DMS79 treated with DMSO at 0.1 percent for 48 hours (cell line): ENCODE measurements at places on chromosomes 7 and 10.

DNA sequence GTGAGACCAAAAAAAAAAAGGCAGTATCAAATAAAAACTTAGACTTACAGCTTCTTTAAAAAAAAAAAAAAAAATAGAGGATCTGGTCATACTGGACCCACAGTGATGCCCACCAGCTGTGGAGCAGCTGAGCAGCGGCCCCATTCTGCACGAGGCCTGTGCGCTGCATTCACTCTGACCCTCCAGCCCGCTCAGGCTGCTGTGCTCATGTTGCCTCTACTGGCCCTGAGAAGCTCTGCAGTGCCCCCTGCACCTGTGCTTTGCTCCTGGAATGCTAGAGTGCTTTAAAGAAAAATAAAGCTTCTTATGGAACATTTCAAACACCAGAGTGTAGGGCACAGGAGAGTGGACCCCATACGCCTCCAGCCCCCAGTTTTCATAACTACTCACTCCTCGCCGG is 33.2 kb downstream of the TMEM120A start:
- no peak for DNase-seq

GRCh38 chr10:95273393-95274312 is 17.1 kb downstream of the PDLIM1 start:
- DNase-seq, result no peak

DNA sequence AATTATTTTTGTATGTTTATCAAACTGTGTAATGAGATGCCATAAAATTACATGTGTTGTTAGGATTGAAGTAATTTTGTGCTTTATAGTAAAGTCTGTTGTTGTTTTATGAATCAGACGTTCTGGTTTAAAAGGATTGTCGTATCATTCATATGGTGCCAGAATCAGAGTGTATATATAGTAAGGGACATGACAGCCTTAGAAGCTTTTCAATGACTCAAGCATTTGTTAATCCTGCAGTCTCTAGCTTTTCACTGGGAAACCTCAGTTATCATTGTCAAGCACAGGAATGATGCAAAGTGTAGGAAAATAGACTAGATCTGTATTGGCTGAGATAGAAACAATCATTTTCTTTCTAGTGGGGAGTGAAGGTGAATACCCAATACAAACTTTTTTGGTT is 57.5 kb downstream of the TRRAP start:
- DNase-seq, result no peak

- no peak for DNase-seq
These were observed 419.2 kb downstream of the GLRX3 start for GRCh38 chr10:130555411-130555750.

DNA sequence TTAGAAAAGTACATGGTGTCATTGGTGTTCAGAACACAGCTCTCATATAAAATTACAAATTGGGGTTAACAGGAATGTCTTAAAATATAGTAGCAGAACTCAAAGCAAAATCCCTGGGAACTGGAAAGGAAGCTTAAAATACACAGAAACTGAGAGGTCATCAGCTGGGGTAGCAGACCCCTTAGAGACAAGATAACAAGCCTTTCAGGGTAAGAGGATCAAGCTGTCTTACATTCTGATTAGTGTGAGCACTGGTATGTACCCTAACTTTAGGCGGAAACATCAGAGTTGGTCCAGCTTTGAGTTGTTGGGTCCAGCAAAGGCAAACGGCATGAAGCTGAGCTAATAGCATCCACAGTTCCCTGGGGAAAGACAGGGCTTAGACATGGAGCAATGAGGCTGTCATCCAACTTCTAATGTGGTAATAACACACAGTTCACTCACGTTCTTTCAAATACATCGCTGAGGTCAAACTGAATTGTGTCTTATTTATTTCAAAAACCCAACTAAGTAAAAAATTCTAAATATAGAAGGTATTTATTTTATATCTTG is 32.6 kb downstream of the ARHGAP21 start:
- DNase-seq, result no peak

DNA sequence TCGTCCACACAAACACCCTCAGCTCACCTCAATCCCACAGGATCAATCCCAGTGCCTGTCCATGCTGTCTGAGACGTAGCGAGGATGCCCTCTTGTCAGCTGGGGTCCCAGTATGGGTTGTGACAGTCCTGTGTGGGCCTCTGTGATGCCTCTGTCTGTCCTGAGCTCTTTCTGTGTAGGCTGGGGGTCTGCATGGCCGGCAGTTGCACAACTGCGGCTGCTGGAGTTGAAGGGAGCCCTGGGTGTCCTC is 12.4 kb downstream of the ANTXRL start:
- no peak for DNase-seq

DNA sequence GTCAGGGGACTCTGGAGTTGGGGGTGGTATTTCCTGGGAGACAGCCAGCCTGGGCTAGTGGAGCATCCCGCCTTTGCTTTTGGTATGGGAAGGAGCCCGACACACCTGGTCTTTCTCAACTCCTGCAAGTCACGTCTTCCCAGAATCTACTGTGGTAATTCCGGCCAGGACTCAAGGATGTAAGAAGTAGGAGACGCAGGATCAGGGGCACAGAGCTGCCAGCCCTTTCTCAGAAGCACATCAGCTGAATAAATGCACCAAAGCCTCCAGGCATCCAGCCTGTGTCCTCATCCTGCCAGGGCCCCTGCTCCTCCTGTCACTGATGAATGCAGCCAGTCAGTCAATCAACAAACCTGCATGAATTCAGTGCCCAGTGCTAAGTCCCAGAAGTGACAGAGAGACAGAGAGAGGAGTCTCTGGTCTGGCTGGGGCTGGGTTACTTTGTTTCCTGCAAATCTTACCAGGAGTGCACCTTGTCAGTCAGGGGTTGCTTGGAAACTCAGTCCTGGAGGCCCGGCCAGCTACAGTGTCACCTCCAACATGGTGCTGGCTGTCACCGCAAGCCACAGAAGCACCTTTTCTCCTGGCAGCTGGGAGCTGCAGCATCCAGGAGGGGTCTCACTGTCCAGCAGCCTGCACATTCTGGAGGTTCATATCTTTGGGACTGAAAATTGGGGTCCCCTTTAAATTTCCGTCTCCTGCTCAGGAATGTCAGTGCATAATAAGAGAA is 101.8 kb downstream of the PTPRE start:
- DNase-seq, result no peak

DNA sequence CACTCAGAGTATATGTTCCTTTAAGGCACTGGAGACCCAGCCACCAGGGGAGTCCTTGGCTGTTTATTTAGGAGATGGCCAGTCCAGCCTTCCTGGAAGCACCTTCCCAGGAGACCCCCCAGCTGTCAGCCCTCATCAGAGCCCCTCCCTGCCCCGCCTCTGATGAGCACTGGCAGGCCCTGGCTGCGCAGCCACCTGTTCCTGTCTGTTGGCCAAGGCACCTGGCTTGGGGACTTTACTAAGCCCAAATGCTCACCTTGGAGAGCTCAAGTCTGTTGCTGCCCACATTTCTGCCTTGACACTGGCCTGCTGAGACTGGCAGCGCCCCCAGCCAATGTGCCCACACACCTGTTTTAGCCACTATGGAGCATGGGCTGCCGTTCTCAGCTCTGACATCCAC is 124.7 kb downstream of the ELMO1 start:
- no peak for DNase-seq

DNA sequence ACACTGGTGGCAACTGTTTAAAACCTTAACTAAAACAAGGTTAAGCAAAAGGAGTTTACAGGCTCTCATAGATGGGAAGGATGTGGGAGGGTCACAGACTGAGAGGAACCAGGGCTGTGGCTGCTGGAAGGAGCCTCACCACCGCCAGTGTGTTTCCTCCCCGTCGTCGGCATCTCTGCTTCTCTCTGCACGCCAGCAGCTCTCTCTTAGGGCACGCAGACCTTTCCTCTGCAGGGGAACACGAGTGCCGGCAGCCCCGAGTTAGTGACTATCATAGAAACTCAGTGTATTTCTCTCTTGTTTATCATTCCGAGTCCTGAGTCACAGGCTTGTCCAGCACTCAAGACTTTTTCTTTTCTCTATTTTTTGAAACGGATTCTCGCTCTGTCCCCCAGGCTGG is 8.1 kb upstream of the SH2D4B start:
- no peak for DNase-seq

DNA sequence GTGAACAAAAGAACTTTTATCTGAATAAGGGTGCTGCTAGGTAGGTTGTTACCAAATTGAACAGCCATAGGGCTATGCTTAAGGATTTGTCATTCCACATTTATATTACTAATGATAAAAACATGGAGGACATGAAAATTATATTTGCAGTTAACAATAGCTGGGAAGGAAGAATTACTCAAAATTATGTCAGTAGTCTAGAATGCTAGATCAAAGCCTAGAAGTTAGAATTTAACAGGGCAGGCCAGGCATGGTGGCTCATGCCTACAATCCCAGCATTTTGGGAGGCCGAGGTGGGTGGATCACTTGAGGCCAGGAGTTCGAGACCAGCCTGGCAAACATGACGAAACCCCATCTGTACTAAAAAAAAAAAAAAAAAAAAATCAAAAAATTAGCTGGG is 9.4 kb downstream of the STK17A start:
- no peak for DNase-seq

- no peak for DNase-seq
These were observed 541.0 kb upstream of the ADARB2 start for GRCh38 chr10:2278363-2278762.

- no peak for DNase-seq
These were observed 85.6 kb downstream of the ZEB1 start for GRCh38 chr10:31404640-31405039.

DNA sequence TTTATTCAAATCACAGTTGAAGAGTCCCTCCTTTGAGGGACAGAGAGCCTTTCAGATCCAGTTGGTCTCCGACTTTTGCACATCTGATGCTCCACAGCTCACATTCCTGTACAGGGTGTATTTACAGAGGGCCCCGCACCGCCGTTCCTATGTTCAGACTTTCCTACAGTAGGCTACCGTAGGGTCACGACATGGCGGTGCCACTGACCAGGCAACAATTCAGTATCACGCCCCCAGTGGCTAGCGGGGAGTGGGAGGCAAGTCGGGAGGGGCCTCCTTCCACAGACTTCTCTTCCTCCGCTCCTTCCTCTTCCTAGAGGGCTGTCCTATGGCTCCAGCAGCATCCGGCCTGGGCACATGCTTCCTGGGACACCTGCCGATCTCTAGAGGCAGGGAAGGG is 40.6 kb upstream of the ENO4 start:
- DNase-seq, result no peak

- no peak for DNase-seq
These were observed 413.0 kb upstream of the ADARB2 start for GRCh38 chr10:2150288-2150687.

DNA sequence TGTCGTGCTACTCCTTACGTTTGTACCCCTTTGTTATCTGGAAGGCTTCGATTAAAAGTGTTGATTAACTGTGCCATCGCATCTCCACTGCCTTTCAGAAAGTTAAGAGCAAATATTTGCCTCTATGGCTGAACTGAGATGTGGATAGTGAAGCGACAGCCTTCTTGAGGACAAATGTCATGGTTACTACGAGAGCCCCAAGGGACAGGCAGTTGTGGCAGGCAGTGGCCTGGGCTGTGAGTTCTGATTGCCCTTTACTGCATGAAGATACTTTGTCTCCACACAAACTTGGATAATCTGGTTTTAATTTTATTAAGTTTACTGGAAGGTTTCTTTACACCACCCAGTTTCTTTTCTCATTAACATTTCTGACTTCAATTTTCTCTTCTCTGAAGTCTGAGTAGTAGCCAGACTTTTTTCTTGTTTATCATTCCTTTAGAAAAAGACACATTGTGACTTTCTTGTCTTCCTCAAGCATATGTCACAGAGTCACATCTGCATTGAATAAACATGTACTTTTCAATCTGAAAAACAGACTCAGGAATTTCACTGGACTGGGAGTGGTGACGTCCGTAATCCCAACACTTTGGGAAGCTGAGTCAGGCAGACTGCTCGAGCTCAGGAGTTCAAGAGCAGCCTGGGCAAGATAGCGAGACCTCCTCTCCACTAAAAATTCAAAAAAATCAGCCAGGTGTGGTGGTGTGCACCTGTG is 1.5 kb downstream of the TAS2R41 start:
- DNase-seq, result no peak

DNA sequence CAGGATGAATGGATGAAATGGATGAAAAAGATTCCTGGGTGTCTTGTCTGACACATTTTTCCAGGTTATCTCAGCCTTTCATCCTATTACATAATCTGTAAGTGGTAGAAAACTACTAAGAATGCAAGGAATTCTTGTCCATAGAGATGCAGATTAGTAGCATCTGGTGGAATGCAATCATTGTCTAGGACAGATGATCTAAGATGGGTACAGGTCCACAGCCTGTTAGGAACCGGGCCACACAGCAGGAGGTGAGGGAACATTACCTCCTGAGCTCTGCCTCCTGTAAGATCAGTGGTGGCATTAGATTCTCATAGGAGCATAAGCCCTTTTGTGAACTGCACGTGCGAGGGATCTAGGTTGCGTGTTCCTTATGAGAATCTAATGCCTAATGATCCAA is 225.0 kb downstream of the CALN1 start:
- no peak for DNase-seq

GRCh38 chr10:59580026-59580863 is 129.4 kb downstream of the SLC16A9 start:
- peak; percentile 4 for DNase-seq

GRCh38 chr7:106015381-106016218 is 52.5 kb downstream of the CDHR3 start:
- DNase-seq, result peak; percentile 24

DNA sequence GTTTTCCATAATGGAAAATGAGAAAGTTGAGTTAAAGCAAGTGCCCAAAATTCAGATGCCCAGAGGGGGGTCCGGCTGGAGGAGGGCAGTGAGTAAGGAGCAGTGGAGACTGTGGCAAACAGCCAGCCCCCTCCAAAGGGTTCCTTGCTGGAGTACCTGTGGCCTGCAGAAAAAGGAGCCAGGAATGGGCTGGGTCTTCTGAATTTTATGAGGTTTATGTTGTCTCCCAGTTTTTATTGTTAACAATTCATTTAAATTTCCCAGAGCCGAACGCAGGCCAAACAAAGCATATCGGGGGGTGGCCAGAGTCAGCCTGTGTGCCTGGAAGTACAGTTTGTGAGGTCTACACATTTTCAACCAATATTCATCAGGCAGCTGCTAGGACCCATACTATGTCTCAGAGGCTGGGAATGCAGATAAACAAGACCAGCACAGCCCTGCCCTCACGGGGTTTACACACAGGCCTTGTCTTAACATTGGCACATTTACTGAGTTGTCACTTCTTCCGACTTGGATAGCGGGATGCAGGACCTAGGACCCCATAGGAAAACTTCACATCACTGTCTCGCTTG is 12.9 kb upstream of the CSGALNACT2 start:
- no peak for DNase-seq

- no peak for DNase-seq
These were observed 56.2 kb upstream of the GATAD1 start for GRCh38 chr7:92391071-92391470.

GRCh38 chr10:43354879-43355380 is 16.5 kb upstream of the FXYD4 start:
- DNase-seq, result no peak

GRCh38 chr10:18178854-18179483 is 38.7 kb downstream of the CACNB2 start:
- no peak for DNase-seq

GRCh38 chr10:66983475-66983818 is 57.6 kb downstream of the LRRTM3 start:
- no peak for DNase-seq

- no peak for DNase-seq
These were observed 15.2 kb upstream of the FRMPD2 start for GRCh38 chr10:48289501-48290238.

- DNase-seq, result no peak
These were observed 823.1 kb upstream of the LRRTM3 start for GRCh38 chr10:66102756-66103155.
